ENCODE measurements at places on chromosomes 12 and 14.

DNA sequence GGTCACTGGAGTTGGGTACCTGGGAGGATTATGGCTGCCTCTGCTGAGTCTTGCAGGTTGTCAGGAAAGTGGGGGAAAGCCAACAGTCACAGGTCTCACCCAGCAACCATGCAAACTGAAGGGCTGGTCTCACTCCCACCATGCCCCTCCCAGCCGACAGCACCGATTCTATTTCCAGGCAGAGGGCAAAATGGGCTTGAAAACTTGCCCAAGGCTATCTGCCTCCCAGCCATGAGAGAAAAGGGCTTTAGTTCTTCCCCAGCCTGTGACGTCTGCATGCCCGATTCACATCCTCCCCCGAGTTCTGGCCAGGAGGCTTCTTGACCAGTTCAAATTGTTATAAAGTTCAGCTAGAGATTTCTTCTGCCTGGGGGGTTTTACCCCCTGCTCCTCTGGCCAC is 9.9 kb upstream of the TAS2R30 start:
- no peak for DNase-seq

- no peak for DNase-seq
Observed at GRCh38 chr12:1395421-1395955, 198.9 kb downstream of the FBXL14 start.

DNA sequence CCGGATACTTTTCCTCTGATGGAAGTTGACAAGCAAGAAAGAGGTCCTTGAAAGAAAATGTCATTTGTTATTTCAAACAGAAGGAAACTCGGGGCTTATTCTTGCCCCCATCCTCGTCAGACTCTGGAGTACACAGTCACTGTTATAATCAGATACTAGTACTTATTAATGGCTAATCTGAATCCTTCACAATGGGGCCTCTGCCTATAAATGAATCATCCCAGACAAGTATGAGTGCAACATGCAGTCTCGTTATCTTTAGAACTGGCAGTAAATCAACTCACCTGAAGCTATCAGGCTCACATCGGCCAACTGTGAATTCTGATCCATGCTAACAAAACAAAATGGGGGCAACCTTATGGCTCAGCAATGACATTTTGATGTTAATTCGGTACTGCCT is 216.7 kb downstream of the GRIN2B start:
- no peak for DNase-seq

GRCh38 chr14:94401083-94401482 is 12.7 kb upstream of the SERPINA1 start:
- DNase-seq = no peak

DNA sequence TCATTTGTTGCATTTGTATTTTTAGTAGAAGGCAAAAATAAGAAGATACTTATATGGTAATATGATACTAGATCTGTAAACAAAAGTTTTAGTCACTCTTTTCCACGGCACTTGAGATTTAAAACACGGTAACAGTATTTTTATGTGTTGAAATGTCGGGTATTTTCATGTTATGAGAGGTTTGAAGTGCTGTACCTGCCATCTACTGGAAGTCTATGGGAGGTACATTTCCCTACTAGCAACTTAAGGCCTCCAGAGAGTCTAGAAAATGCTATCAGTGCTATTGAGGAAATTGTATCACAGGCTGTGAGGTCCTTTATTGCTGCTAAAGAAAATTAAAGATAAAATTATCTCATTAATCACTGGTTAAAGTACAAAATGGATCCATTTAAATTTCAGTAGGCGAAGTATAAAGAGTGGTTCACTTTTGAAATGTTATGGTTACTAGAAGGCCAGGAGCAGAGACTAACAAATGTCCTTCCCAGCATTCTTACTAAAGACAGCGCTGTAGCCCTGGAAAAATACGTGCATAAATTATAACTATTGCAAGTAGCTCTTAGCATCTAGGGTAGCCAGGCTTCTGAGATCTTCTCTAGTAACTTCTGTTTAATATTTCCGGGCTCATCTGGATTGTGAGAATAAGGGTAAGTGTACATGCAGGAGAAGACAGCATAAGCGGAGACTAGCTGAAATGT is 77.6 kb upstream of the PRKD1 start:
- no peak for DNase-seq

DNA sequence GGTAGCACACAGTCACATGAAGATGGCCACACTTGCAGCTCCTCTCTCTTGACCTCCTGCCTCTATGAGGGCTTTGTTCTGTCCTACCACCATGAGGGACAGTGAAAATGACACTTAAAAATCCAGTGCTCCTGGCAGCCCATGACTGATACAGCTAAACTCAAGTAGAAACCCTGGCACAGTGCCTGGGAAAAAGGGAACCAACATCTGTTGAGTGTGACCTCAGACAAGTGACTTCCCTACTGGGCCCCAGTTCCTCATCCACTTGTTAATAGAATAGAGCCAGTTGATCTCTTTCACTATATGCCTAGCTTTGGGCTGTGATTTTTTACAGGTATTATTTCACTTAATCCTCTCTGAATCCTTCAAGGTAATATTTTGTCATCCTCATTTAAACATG is 4.8 kb downstream of the GUCY2C start:
- DNase-seq = no peak

GRCh38 chr12:51128919-51129318 is 44.0 kb downstream of the TFCP2 start:
- no peak for DNase-seq

DNA sequence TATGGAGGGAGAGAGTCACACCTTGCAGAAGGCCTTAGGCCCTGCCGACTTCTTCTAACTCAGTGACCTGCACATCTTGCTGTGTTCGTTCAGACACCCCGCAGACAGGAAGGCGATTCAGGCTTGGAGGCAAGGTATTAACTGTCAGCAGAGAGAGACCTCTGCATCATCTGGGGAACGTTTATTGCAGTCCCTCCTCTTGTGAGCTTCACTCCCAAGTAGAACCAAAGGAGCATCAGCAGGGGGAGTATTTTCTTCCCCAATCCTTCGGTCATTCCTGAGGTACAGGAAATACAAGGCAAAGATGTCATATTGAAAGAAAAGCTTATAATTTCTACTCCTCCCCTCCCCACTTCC is 217.9 kb downstream of the CRADD start:
- DNase-seq = no peak

GRCh38 chr12:53483979-53484377 is 15.3 kb downstream of the MAP3K12 start:
- no peak for DNase-seq

- no peak for DNase-seq
Observed at GRCh38 chr14:56649382-56649781, 69.8 kb downstream of the TMEM260 start.
